DND-41 (cell line): ENCODE measurements at places on chromosomes 6 and 20.

DNA sequence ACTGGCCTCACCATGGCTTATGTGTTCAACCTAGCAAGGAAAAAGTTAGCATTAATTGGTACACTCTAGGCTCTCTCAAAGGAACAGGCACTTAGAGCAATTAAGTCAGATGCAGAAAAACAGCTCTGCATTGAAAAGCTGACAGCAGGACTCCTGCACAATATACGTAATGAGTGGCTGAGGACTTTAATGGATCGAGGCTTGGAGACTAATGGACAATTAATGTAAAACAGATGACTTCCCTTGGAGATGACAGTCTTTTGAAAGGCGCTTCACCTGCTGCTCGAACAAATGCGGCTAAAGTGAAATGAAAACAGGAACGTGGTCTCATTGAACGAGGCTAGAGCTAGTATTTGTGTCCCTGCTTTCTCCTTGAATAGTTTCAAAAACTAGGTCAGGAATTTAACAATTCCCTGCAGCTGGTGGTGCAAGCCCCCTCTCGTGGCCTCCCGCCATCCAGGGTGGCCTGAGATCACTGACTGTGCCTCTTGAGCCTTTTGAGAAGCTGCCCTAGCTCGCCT lies 137.1 kb downstream of the ELOVL4 start:
- H3K36me3 ChIP-seq = no peaks in the 10 kb centered on the region
- no peak overlapping the region for H3K27ac ChIP-seq
- H3K4me3 ChIP-seq = no peak overlapping the region
- no peak for DNase-seq

- no peak for DNase-seq
- no peaks in the 10 kb centered on the region for H3K27me3 ChIP-seq
- no peaks in the 10 kb centered on the region for H3K4me1 ChIP-seq
- H3K36me3 ChIP-seq = no peaks in the 10 kb centered on the region
- H3K27ac ChIP-seq = no peak overlapping the region
- H3K4me3 ChIP-seq = no peak overlapping the region
Observed at GRCh38 chr6:129022011-129022553, 139.1 kb downstream of the LAMA2 start.

GRCh38 chr6:159305804-159306537 lies 136.8 kb downstream of the FNDC1 start:
- no peaks in the 10 kb centered on the region for H3K4me1 ChIP-seq
- H3K27me3 ChIP-seq = peaks cover 16% of the 10 kb centered on the region
- no peak overlapping the region for H3K27ac ChIP-seq
- no peak overlapping the region for H3K4me3 ChIP-seq

DNA sequence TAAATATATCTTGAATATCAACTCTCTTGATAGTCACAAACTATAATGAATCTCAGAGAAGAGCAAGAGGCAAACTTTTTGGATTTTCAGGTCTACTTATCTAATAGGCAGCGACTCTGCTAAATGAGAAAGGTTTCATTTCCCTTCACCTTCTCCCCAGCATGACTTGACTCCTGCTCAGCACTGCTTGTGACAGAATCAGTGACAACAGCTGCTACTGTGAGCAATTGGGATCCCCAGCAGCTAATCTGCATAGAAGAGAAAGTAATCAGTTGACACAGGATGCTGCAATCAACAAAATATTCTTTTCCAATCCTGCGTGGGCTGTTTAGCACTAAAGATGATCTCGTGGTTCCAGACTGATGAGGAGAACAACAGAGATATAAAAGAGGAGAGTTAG lies 205.5 kb downstream of the MMUT start:
- no peaks in the 10 kb centered on the region for H3K36me3 ChIP-seq
- no peaks in the 10 kb centered on the region for H3K4me1 ChIP-seq
- DNase-seq = no peak
- no peak overlapping the region for H3K27ac ChIP-seq

DNA sequence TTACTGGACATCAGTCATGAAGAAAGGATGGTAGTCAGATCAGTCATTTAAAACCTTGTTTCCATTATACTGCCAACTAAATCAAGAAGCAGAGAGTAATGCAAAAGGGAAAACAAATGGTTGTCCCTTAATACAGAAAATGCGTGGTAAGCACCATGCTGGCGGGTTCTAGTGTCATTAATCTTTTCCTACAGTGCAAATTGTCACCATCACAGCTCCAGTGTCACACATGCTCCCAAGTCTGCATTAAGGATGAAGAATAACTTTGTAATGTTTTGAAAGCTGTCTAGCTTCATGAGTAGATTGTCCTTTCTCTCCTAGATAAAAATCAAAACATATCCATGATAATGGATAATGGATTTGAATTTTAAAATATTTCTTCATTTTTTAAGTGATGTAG lies 735.6 kb downstream of the EPHA7 start:
- H3K4me3 ChIP-seq = no peak overlapping the region
- no peaks in the 10 kb centered on the region for H3K27me3 ChIP-seq
- DNase-seq = no peak
- H3K27ac ChIP-seq = no peak overlapping the region

- H3K27ac ChIP-seq = no peak overlapping the region
- H3K4me1 ChIP-seq = no peaks in the 10 kb centered on the region
- H3K27me3 ChIP-seq = no peaks in the 10 kb centered on the region
- no peak overlapping the region for H3K4me3 ChIP-seq
- no peak for DNase-seq
Observed at GRCh38 chr6:142685852-142686506, 259.0 kb downstream of the HIVEP2 start.

DNA sequence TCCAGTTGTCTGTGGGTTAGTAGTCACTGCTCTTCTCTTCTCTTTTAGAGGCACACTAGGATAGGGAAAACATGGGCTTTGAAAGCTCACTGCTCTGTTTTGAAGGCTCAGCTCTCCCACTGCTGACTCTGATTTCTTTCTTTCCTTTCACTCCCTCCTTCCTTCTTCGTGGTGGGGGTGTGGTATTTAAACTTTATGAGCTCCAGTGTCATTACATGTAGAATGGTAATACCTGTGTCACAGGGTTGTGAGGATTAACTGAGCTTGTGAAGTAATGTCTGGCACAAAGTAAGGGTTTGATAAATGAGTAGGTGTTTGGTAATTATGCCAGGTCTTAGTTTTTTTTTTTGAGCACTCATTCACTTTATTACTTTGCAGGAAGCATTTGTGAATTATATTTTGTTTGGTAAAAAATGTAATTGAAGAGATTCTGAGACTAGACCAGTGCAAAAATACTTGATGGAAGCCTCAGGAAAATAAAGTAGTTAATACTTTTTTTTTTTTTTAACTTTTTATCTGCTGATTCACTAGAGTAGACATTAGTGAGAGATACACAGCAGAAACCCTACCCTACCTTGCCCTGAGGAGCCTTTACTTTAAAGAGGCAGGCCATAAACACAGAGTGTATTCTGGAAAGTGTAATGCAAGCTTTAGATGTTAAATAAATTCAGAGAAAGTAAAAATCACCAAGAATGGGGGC lies 17.3 kb downstream of the SMAP1 start:
- no peaks in the 10 kb centered on the region for H3K27me3 ChIP-seq
- H3K4me3 ChIP-seq = no peak overlapping the region
- no peak overlapping the region for H3K27ac ChIP-seq
- DNase-seq = no peak
- H3K4me1 ChIP-seq = no peaks in the 10 kb centered on the region

DNA sequence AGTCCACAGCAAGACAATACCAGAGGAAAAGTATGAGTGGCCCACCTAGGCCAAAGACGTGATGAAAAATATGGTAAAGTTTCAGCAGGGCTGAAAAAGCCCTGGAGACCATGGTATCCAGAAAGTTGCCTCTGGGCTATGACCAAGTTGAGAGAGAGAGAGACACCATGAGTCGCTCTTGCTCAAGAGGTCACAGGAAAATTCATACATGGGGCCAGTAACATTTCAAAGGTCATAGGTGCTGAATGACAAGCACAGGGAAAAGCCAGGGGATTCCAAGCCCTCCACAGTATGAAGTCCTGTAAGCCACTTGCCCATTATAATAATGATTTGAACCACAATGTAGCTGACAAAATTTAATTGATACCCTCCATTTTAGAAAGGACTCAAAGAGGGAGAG lies 657.7 kb upstream of the CITED2 start:
- no peak for DNase-seq
- H3K36me3 ChIP-seq = no peaks in the 10 kb centered on the region
- H3K27ac ChIP-seq = no peak overlapping the region
- no peaks in the 10 kb centered on the region for H3K27me3 ChIP-seq

GRCh38 chr6:110876170-110876773 lies 1.7 kb downstream of the AMD1 start:
- peaks cover 53% of the 10 kb centered on the region for H3K4me1 ChIP-seq
- H3K27me3 ChIP-seq = no peaks in the 10 kb centered on the region
- H3K4me3 ChIP-seq = peak overlapping the region; percentile 79

- peak overlapping the region; percentile 63 for H3K27ac ChIP-seq
- peak; percentile 83 for DNase-seq
- no peaks in the 10 kb centered on the region for H3K36me3 ChIP-seq
Observed at GRCh38 chr6:21730533-21730932, 137.0 kb downstream of the SOX4 start.

- no peak overlapping the region for H3K4me3 ChIP-seq
- no peaks in the 10 kb centered on the region for H3K27me3 ChIP-seq
- no peak for DNase-seq
- no peak overlapping the region for H3K27ac ChIP-seq
- H3K4me1 ChIP-seq = no peaks in the 10 kb centered on the region
Observed at GRCh38 chr6:79040083-79040482, 38.0 kb downstream of the PHIP start.

- peaks cover 11% of the 10 kb centered on the region for H3K36me3 ChIP-seq
- no peak for DNase-seq
- H3K27ac ChIP-seq = no peak overlapping the region
- H3K4me3 ChIP-seq = no peak overlapping the region
- no peaks in the 10 kb centered on the region for H3K4me1 ChIP-seq
Observed at GRCh38 chr6:31525553-31525931, 3.2 kb upstream of the MCCD1 start.

DNA sequence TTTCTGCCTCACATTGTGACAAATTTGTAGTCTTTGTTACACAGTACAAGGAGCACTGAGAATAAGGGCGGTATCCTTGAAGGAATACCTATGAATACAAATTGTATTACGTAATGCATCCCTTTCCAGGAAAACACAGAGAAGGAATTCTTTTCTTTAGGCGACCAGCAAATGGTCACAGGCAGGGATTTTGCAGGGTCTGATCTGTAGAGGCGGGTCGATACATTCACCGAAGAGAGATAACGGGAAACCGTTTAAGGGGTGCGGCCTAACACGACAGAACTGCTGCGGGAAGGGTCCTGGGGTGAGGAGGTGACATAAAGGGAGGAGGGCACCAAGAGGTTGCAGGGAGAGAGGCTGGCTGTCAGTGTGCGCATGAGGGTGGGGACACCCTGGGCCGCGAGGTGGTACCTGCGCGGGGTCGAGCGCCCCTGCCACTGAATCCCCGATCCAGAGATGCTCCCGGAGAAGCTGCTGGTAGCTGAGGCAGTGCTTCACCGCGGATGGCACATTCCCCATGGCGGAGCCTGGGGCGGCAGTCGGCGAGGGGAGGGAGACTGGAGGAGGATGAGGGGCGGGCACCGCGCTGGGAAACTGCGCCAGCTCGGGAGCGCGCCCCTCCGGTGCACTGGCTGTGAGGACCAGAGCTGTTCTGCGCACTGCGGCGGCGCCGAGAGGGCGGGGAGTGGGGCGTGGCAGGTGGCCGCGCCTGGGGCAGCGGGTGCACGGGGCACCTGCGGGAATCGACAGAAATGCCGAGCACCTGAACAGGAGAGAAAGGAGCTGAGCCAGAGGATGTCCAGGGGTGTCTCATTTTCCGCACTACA lies at the start of gene HMGCLL1:
Gene HMGCLL1, minus strand, starts transcription at position 656 of the 827 bp plus-strand sequence. Its CDS starts 137 bp downstream, at position 519.
- H3K4me3 ChIP-seq = no peak within 1 kb of the TSS
- no peak for DNase-seq
- H3K4me1 ChIP-seq = no peaks in the 10 kb centered on the region
- H3K36me3 ChIP-seq = no peaks in the 10 kb centered on the region
- H3K27ac ChIP-seq = no peak within 1 kb of the TSS

- peak; percentile 60 for DNase-seq
- no peaks in the 10 kb centered on the region for H3K27me3 ChIP-seq
- H3K4me3 ChIP-seq = no peak overlapping the region
- H3K36me3 ChIP-seq = 0 out of 2 replicates have a peak, but pooled peaks cover 6% of the 10 kb centered on the region
- H3K27ac ChIP-seq = peak overlapping the region; percentile 41; the same call in 1 of the 2 replicates
Observed at GRCh38 chr6:154229786-154230185, 126.8 kb downstream of the IPCEF1 start.

GRCh38 chr6:52454556-52454955 lies 34.4 kb downstream of the EFHC1 start:
- no peaks in the 10 kb centered on the region for H3K27me3 ChIP-seq
- no peak for DNase-seq
- H3K4me1 ChIP-seq = no peaks in the 10 kb centered on the region
- no peaks in the 10 kb centered on the region; the same call in 1 of the 2 replicates for H3K36me3 ChIP-seq
- H3K4me3 ChIP-seq = no peak overlapping the region

DNA sequence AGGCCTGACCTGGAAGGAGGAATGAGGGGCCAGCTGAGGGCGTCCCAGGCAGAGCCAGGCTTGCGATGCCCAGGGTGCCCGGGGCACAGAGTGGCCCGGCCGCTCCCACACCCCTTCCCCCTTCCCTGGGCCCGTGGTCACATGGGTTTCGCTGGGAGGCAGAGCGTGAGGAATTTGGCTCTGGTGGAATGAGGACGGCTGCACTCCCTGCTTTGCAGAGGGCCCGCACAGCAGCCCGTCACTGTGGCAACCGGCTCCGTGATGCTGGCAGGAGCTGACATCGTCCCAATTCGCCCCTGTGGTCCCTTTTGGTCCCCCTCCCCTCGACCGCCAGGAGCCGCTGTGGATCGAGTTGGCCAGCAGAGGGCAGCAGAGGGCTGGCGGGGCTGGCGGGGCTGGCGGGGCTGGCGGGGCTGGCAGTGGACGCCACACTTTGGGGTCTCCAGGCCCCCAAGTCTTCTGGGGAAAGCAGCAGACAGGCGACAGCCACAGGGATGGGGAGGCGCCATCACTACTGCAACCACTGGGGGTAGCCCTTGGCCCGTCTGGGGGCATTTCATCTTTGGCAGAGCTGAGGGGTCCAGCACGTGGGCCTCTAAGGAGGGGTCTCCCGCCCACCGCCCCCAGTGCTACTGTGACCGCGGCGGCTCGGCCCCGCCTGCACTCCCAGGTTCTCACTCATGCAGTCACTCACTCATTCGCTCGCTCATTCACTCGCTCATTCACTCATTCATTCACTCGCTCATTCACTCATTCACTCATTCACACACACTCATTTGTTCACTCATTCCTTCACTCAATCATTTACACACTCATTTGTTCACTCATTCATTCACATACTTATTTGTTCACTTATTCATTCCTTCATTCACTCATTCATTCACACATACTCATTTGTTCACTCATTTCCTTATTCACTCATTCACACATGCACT lies 49.7 kb upstream of the BHLHE23 start:
- peak; percentile 38 for DNase-seq
- H3K36me3 ChIP-seq = peaks cover 20% of the 10 kb centered on the region
- no peak overlapping the region for H3K27ac ChIP-seq
- H3K27me3 ChIP-seq = no peaks in the 10 kb centered on the region

DNA sequence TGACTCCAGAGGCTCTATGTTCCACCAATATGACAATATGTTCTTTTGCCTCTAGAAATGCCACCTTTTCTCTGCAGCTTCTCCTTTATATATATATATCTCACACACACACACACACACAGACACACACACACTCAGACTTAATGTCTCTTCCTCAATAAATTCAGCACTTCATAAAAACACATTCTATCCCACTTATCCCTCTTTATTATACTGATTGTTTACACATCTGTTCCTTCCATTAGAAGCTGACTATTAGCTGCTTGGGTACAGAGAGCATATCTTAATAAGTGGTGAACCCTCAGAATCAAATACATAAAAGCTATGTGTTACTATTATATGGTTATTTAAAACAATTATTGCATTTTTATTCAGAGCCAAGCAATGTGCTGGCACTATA lies 23.3 kb downstream of the NRSN1 start:
- H3K4me3 ChIP-seq = no peak overlapping the region
- no peaks in the 10 kb centered on the region for H3K36me3 ChIP-seq
- no peaks in the 10 kb centered on the region for H3K4me1 ChIP-seq
- no peak overlapping the region for H3K27ac ChIP-seq
- no peak for DNase-seq
